Stromal cell of bone marrow (primary cell): ENCODE measurements at places on chromosomes 6 and 20.
A peak's percentile ranks its signal among the peaks of the same experiment; 100 is the strongest.

DNA sequence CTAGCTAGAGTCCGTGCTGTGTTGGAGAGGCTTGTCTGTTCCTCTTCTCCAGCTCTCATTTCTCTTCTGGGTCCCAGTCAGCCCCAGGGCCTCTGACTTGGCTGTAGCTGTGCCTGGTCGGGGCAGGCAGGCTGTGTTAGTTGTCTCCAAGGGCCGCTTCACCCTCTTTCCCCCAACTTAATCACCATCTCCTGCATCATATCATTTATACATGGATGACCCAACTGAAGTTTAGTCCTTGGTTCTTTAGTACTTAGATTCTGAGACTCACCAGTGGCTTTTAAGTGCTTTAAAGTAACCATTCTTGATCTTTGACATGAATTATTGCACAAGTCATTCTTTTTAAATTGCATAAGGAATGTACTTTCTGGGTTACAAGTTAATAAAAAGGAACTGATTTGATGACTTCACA is 127.3 kb downstream of the RTN4IP1 start:
- no peak for DNase-seq

DNA sequence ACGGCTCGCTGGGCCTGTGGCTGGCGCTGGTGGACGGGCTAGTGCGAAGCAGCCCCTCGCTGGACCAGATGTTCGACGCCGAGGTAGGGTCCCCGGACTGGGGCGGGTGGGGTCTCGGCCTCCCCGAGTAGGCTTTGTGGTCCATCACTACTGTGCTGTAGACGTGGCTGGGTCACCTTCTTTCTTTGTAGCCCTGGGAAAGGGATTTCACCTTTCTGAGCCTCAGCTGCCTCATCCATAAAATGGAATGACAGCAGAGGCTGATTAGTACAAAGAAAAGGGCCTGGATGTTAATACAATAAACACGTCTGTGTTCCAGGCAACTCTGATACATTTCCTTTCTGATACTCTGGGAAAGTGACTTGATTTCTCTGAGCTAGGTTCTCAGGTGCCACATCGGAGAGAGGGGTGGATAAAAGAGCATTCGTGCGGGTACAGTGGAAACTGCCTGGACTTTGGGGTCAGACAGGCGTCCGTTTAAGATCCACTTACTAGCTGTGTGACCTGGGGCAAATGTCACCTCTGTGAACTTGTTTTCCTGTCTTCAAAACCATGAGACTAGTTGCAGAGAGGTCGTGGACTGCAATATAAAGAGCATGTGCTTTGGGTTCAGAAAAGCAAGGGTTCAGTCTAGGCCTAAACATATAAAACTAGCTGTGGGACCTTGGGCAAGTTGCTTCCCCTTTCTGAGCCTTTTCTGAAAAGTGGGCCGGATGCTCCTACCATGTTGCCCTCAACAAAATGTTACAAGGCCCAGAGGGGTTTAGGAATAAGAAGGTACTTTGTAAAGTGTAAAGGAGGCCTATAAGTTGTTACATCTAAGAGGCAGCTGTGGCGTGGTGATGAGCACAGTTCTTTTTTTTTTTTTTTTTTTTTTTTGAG is 896 bp downstream of the SYS1 start:
- DNase-seq: no peak

DNA sequence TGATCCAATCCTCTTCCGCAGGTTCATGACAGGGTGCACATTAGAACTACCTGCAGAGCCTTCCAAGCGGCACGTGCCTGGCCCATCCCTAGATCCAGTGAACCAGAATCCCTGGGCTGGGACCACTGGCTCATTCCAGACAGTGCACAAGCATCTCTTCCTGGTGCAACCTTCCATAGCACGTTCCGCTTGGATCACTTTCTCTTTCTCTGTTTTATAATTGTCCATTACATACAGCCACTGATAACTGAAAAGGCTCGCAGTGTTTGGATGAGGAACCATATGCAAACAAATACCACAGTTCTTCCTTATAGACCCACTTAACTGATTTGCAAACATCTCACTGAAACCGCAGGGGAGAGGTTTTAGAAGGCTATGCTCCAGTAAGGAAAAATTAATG is 59.6 kb upstream of the DDR1 start:
- no peak for DNase-seq

DNA sequence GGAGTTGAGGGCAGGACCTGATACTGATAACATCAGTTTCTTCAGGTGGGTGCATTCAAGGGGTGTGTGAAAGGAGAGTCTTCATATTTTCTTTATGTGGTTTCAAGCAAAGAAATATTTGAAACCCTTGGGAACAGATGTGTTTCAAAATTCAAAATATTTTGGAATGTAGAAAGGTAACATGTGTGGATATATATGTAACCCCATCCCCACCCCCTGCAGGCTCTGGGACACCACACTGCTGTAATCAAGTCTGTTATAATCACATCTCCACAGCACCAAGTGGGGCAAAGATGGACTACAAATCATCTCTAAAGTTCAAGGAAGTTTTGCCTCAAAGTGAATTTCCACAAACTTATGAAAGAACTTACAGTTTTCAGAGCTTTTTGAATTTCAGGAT is 41.1 kb downstream of the CLIC5 start:
- DNase-seq: no peak

- peak; percentile 15 for DNase-seq
These were observed 10.2 kb upstream of the CST5 start for GRCh38 chr20:23889775-23890187.

- DNase-seq: no peak
These were observed 230.7 kb downstream of the TFAP2C start for GRCh38 chr20:56859801-56860261.

DNA sequence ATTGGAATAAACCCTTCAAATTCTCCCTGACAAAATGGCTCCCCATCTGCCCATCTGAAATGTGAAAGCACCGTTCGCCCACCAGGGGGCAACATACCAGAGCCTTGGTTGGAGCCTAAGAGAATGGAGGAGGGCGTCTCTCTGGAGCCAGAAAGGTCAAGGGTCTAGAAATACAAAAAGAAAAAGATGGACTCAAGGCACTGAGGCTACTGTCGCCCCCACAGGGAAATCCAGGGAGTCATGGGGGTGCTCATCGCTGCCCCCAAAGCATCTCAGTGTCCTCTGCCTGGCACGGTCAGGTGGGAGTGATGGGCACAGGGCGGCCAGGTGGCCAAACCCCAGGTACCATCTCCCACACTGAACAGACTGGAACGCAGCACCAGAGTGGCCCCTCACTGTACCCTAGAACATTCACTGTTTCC is 136.3 kb downstream of the ZMYND8 start:
- DNase-seq: peak; percentile 7

- DNase-seq: no peak
These were observed 16.3 kb downstream of the LRRC1 start for GRCh38 chr6:53811082-53811481.
